ENCODE measurements at places on chromosomes 7 and 10.

DNA sequence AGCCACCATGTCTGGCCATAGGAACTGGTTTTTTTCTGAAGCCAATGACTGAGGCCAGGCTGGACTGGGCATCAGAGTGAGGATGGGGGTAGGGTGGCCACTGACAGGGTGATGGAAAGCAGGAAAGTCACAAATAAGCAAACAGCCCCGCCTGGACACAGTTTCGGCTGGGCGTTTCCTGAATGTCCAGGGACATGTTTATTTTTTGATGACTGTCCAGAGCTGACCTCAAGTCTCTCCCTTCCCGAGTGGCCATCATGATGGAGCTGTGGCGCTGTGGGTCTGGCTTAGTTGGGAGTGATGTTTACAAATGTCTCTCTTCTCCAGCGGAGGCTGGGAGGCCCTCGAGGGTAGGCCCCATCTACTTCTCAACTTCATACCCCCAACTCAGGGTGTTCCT, 37.1 kb upstream of the COMTD1 start:
- DNase-seq: no peak

DNA sequence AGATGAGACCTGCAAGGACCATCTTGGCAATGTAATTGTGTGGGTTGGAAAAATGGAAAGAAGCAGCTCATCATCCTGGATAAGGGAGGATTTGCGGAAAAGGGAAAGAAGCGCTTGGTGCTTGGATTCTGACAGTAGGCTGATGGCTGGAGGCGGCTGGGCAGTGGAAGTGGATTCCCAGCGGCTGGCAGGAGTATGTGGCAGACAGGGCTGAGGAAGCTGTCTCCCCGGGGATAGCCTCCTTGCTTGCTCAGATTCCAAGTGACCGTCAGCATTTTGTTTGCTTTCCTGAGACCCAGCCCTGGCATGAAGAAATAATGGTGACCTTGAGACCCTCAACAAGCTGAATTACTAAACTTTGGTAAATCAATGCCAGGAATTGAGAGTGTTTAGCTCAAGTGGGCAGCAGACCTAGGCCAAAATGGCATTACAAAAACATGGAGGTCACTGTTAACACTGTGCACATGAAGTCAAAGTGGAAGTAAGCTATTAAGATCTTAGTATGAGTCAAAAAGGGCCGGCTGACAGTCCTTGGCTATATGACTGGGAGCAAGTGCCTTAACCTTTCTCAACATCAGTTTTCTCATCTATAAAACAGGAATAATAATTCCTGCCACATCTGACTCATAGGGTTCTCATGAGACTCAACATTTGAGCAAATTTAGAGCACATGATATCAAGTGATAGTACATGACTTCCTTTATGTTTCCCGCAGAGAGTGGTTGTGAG, 21.3 kb downstream of the SLC25A28 start:
- DNase-seq: no peak

GRCh38 chr10:17026686-17027485, 102.7 kb downstream of the CUBN start:
- no peak for DNase-seq

DNA sequence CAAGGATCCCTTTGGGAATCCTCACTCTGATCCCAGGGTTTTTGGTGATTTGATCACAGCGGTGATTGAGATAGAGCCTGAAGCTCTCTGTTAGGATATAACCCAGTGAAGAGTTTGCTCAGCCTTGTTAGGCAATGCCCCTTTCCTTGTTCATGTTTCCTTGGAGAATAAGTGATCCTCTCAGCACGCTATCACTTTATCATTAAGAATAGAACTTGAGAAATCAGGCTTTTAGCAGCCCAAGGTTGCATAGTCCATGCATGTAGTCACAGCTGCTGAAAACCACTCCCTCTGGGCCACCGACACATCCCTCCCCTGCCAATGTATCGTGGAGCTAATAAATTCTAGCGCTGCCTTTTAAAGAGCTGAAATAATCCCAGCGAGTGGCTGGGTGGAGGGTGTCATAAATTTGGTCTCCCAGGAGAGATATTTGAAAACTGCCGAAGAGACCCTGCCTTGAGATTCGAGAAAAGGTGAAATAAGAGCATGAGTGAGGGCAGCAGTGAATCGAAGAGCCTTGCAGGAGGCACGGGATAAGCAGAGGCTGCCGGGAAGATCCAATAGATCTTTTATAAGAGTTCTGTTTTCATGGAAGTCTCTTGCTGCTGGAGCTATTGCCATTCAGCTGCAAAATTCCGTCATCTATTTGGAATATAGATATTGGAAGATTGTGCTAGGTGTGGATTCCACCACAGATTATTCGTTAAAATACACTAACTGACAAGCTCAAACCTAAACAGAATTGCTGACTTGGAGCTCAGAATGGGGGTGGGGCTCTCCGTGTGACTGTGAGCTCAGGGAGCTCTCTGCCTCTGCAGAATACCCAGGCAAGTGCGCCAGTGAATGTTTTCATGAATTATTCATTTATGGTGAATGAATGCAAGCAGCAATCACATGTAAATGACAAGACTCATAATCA, 249.8 kb downstream of the TRIL start:
- no peak for DNase-seq

DNA sequence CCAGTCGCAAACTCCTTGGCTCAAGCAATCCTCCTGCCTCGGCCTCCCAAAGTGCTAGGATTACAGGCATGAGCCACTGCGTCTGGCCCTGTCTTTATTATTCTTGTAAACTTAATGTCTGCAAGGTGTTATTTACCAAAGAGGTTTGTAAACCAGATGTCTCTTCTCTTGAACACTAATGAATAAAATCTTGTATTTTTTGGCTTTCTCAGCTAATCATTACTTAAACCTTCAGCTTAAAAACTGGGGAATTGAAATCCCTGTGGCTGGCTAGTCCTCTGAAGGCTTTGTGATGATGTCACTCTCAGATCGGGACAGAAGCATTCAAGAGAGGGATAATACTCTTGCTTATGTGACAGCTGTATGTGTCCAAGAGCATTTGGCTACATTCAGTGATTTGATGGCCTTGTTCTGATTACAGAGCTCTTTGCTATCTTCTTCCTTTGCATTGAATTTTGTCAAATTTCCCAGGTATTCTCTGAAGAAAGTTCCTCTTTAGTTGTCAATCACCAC, 130.3 kb downstream of the BICC1 start:
- DNase-seq: no peak

DNA sequence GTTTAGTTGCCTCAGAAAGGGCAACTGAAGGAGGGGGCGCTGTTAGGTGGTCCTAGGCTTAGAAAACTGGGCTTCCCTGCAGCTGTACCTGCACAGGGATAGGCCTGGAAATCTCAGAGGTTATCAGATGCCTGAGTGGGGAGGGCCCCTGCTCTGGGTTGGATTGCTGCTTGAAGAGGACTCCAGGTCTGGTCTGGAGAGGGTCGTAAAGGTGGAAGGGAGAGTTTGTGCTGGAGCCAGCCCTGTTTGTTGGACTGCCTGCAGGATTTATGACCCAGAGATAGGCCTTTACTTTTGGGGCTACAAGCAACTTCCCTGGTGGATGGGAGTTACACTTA, 765.9 kb downstream of the GRID1 start:
- no peak for DNase-seq

All from iPS DF 6.9 (cell line).